Cortex of kidney (tissue), 1 donor: ENCODE measurements at places on chromosomes 12 and 14.

- no peak for DNase-seq
Observed at GRCh38 chr12:117046011-117046369, 53.2 kb downstream of the TESC start.

GRCh38 chr12:128961308-128961902, 108.1 kb downstream of the GLT1D1 start:
- DNase-seq, result no peak

DNA sequence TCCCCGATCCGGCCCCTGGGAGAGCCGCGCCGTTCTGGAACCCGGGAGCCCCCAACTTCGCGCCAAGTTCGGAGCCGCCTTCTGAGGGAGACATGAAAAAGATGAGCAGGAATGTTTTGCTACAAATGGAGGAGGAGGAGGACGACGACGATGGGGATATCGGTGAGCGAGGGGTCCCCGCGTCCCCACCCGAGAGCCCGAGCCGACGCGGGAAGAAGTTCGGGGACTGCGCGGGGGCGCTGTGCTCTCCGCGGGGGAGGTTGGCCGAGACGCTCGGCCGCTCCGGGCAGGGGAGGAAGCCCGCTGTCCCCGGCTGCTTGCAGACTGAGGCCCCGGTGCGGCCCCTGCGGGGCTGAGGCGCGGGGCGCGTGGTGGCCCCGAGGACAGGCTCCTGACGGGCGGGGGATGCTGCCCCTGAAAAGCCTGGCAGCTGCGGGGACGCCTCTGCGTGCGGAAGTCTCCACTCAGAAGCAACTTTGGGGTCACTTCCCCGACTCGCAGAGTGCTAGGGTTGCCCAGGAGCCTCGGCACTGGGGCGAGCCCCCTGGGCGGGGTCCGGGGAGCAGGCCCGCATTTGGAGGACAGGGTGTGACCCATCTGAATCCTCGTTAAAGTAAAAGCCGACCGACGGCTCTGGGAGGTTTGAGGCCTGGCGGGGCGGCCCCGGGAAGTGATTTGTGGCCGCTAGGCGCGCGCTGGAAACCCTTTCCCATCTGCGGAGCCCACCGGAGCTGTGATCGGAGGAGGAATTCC, 511 bp downstream of the ANO6 start:
- DNase-seq, result no peak

- no peak for DNase-seq
Observed at GRCh38 chr14:105055736-105056302, 9.4 kb downstream of the GPR132 start.

- no peak for DNase-seq
Observed at GRCh38 chr14:100278702-100279101, 27.5 kb downstream of the SLC25A29 start.

GRCh38 chr12:4108803-4109345, 164.7 kb upstream of the CCND2 start:
- DNase-seq, result no peak

DNA sequence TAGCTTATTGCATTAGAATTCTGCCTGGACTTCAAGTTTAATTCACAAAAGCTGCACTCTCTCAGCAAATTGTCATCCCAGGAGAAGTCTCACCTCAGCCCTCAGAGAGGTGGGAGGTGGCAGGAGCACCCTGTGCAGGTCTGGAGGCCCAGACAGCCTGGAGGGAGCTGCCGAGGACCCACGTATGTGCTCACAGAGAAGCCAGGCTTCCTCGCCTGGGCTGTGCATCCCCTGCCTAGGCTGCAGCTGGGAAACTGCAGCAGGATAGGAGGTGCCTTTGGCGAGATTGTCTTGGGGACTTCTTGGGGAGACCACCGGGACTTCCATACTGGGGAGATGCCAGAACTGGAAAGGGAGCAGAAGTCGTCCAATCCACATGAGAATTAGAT, 8.8 kb downstream of the CPNE6 start:
- DNase-seq, result no peak

GRCh38 chr14:56333359-56334292, 215.4 kb downstream of the PELI2 start:
- DNase-seq, result no peak

- no peak for DNase-seq
Observed at GRCh38 chr12:65623507-65623906, 200.8 kb upstream of the HMGA2 start.

GRCh38 chr14:44820230-44820964, 141.3 kb downstream of the KLHL28 start:
- DNase-seq, result no peak

GRCh38 chr12:168763-169525, 45.0 kb downstream of the SLC6A12 start:
- DNase-seq, result no peak

GRCh38 chr12:102735104-102735503, 181.9 kb downstream of the PAH start:
- DNase-seq, result no peak

DNA sequence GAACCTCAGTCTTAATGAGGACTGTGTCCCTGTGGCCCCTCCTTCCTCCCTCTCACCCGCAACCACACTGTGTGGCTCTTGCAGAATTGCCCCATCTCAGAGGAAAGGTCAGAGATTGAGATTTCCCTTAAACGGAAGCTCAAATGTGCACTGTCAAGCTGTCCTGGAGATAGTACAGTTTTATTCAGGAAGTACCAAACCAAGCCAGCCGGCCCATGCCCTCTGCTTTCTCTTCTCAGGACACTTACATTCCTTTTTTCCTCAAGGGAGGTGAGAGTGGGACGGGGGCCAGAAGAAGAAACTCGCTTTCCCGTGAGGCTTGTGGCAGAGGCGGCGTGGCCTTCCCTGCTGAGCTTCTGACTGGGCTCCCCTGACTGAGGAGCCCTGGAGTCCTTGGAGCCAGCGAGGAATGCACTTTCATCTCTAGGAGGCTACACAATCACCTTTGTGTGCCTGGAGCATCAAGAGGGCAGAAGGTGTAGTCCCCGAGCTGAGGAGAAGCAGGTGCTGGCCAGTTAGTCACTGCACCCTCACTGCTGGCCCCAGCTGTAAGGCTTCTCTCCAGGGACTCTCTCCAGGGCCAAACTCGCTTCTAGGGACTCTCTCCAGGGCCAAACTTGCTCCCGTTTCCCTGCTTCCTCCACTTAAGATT, 24.1 kb upstream of the ATP2A2 start:
- DNase-seq, result no peak

GRCh38 chr12:119686355-119686754, 18.4 kb downstream of the PRKAB1 start:
- no peak for DNase-seq

DNA sequence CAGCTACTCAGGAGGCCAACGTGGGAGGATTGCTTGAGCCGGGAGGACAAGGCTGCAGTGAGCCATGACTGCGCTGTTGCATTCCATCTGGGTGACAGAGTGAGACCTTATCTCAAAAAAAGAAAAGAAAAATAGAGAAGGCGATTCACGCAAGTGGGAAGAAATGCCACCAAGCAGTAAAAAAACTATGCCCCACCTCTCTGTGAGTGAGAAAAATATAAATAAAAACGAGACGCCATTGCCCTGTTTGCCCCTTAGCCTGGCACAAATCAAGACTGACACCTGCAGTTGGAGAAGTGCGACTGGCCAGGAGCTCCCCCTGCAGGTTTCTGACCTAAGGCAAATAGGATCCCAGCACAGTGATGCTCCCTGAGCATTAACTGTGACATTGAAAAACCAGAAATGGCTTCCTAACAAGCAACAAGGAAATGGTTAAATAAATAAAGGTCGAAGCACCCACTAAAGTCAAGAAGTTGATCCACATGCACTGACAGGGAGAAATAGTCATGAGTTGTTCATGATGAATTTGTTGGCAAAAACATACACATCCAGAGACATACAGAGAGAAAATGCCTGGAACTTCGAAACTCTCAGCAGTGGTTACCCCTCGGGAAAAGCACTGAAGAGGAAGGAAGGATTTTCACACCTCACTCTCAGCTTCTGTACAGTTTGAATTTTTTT, 21.1 kb downstream of the GSC start:
- no peak for DNase-seq

DNA sequence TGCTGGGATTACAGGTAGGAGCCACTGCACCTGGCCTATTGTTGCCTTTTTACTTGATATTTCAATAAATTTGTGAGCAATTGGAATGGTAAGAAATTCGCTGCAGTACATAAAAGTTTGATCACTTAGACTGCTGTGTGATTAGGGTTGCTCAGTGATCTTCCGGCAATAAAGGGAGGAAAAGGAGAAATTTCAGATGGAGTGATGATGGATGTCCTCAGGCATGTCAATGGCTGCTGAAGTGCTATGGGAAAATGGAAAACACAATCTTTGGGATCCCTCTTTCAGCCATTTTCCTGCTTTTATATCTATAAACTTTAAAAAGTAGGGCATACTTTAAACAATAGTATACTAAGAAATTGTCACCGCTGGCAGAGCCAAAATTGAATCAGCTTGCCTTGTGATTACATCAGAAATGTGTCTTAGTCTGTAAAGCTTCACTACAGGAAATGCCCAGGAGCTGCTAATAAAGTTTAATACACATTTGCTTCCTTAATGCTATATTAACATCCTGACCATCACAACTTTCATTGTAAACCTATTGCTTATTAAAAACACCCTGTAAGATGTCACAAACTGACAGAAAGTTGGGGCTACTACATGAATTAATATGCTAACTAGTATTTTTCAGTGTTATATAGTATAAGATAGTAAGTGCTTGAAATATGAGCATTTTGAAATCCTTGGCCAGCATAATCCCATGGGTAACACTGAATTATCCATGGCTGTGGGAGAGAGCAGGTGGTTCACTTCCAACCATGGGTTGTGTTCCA, 13.7 kb upstream of the FBXL14 start:
- DNase-seq, result no peak

GRCh38 chr14:43745746-43746145, 761.3 kb downstream of the FSCB start:
- DNase-seq, result no peak

DNA sequence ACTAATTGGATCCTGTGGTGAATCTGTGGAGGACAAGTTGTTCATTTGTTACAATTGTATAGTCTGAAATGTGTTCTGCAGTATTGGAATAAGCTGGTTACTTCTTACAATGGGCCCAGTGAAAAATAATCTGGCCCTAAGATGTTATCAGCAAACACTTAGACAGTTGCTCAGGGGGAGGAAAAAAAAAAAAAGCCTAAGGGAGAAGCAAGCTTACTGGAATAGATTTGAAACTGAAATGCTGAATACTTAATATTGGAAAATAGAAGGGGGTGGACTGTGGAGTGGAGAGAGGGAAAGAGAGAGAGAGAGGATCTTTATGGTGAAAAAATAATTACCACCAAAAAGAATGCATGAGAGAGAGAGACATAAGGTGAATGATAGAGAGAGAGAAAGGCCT, 4.0 kb downstream of the FOXG1 start:
- no peak for DNase-seq

GRCh38 chr12:124520907-124521306, 46.5 kb downstream of the NCOR2 start:
- DNase-seq, result no peak

DNA sequence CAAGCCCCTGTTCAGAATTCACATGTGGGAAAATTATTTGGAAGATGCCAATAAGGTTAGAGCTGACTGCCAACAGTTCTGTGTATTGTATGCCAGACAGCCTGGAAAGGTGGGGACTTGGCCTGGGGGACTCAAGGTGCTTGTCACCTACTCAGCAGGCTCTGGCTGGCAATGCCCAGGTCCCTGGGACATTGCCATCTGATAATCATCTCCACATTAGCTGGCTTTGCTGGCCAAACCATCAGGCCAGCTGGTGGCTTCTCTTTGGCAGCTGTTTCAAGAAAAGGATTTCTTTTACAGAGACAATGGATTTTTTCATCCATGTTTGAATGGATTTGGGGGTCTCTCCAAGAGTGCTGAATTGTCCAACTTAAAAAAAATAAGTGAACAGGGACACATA, 165.2 kb downstream of the BRMS1L start:
- no peak for DNase-seq

DNA sequence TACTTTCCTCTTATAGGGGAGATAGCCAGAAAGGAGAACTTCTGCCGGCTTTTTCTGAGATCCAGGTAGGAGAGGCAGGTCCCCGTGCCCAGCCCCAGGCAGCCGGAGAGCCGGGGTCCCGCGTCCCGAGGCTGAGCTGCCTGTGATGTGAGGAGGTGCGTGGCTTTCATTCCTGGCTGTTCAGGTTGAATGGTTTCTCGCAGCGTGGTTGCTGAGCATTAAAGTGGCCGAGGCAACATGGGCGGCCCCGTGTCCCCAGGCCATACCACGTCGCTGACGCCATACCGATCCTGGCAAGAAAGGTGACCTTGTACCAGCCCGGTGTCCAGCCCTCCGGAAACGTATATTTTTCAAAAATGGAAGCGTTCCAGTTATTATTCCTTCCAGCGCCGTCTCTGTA, 116.7 kb upstream of the MYL2 start:
- DNase-seq, result no peak

DNA sequence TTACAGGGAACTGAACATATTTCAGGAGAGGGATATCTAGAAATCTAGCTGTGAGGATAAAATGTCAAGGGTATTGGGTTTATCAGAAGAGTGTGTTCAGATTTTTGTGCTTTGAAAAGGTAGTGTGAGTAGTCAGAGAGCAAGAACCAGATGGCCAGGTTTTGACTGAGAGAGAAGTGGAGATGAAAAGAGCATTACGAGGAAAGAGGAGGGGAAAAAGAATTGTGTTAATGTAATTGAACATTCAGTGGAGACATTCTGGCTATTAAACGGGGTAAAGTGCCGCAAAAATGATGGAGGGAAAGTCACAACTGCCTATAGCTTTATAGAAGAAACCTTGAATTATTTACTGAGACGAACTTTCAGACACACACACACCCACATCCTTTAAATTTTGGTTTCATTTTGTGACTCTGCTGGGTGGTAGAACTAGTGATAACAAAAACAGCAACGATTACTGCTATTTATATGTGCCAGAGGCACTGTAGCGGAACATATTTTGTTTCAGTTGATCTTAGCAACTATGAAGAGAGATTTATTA, 213.6 kb downstream of the ERC1 start:
- no peak for DNase-seq

DNA sequence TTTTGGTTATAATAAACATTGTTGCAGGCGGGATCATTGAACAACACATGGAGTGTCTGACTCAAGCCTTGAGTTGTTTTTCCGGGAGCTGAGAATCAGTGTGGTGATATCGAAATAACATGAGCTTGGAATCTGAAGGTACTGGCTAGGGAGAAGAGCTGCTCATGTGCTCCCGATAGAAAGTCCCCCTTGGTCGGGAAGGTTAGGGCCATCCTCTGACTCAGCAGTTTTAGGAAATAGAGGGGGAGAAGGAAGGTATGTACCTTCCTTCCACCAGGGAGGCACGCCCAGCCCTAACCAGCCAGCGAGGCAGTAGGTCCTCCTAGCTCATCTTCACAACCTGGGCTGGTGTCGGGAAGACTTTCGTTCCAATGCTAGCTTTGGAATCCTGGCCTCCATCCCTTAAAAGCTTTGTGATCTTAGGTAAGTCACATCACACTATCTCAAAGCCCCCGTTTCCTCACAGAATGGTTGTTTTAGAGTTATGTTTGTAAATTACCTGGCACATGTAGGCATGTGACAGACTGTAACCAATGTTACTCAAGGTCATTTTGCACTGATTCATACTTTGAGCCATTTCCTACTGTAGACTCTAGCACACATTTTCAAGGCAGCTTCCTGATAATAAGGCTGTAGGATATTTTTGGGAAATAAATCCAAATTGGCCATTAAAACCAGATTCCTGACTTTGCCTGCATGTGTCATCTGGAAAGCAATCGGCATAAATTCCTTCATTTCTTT, 1.9 kb upstream of the RAB35 start:
- no peak for DNase-seq

- DNase-seq, result no peak
Observed at GRCh38 chr14:100835548-100836310, 9.8 kb downstream of the MEG3 start.
